ENCODE measurements at places on chromosomes 5 and 9.

DNA sequence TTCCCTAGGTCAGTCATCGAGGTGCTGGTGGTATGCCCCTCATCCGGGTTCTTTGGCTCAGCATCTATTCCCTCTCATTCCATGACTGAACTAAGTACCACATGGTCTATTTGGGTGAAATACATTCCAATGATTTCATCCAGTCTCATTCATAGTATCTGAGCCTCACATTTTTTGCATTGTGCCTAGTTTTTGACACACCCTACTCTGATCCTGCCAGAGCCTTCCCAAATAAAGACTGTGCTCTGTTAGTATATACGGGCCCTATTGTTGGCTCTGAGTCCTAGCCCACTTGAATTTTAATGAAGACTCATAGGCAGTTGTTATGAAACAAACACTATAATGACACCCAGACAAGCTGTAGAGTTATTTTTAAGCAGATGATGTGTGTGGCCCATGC, 740.7 kb downstream of the CETN3 start:
- no peak for DNase-seq

DNA sequence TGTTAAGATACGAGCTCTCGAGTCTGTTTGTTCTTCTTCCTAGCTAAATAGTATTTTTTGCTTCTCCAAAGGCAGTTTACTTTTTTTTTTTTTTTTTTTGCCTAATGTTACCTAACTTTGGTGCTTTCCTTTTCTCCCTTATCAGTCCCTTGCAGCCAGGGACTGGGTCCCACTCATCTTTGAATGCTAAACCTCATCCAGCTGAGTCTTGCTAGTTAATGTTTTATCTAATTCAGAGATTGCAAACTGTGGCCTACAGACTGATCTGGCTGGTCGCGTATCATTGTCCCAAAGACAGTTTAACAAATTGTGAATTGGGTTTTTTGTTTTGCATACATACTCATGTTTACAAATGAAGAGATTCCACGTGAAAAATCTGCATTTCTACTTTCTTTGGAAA, 95.7 kb upstream of the EFNA5 start:
- no peak for DNase-seq

GRCh38 chr9:27429436-27429835, 94.7 kb upstream of the IFNK start:
- DNase-seq: peak; percentile 89

GRCh38 chr9:123945532-123945931, 15.6 kb upstream of the DENND1A start:
- no peak for DNase-seq

- no peak for DNase-seq
Measured at GRCh38 chr9:120663380-120663779, 50.9 kb downstream of the MEGF9 start.

DNA sequence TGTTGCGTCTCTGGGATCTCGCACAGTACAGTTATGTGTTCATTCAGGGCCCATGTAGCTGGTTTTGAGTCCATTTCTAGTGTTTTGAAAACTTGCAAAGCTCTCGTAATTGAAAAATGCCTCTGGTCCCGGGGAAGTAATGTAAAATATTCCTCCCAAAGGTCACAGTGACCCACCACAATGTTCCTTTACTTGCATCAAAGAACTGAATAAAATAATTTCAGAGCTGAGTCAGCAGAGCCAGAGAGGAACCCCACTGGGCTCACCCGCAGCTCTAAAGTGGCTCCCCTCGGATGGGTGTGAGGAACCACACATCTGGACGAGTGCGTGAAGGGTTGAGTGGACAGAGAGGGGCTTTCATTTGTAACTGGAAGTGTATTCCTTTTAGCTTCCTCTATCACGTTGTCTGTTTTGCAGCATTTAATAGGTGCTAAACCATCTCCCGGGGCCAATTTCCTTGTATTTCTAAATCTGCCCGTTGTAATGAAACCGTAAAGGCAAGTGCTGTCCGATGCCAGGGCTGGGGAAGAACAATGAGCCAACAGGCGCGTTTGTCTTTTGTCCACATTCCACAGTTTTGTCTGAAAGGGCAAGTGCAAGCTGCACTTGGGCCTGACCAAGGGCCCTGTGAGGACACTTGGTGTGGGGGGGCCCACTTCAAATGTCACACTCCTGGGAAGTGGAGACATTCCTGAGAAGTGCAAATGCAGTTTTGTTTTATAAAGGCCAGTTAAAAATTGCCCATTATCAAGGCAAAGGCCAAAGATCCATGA, 29.9 kb downstream of the COL5A1 start:
- no peak for DNase-seq

- DNase-seq: no peak
Measured at GRCh38 chr5:125610892-125611291, 812.3 kb upstream of the GRAMD2B start.

DNA sequence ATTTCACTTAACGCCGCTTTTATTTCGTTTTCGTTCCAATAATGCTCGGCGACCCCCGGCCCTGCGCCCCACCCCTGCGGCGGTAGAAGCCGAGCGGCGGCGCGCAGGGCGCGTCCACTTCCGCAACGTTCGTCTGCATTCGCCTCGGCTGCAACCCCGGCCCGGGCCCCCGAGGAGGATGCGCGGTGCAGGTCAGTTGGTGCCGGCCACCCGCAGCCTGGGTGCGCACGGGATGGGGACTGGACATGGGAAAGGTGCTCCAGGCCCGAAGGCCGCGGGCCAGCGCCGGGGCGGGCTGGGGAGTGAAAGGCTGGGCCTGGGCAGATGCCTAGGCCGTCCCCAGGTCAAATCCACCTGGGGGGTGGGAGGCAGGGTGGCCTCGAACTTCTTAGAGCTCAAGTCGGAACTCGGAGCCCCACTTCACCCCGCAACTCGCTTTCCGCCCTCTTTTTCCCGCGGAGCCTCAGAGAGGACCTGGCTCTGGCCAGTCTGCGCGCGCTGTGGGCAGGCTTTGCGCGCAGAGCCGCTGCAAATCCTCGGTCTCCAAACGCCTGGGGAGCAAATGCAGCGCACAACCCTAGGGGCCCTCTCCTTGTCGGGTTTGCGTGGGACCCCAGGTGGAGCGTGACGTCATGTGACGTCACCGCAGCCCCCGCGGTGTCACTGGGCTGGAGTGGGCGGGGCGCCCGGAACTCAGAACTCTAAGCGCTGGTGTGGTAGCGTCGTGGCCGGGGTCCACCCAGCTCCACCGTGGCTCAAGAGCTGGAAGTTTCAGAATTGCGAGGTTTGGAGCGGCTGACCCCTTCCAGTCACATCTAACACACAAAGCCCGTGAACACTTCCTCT, 3.3 kb downstream of the TLX3 start:
- DNase-seq: no peak

Data from globus pallidus (tissue), 1 donor.